ENCODE measurements at places on chromosomes 3 and 15.
A peak's percentile ranks its signal among the peaks of the same experiment; 100 is the strongest.

GRCh38 chr3:89983449-89983848, 876.0 kb downstream of the EPHA3 start:
- DNase-seq, result no peak

DNA sequence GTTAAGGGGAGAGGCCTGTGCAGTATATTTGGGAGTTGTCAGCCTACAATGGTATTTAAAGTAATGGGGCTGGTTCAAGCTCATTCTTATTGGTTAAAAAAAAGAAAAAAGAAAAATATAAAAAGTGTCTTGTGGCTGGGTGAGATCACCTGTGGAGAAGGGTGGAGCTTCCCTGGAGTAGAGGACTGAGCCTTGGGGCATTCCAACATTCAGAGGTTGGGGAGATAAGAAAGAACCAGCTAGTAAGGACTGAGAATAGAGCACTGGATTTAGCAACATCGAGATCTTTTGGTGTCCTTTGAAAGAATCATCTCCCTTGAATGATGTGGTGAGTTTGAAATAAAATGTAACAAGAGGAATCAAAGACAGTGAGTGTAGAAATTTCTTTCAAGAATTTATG, 5.2 kb downstream of the SLC49A4 start:
- DNase-seq, result no peak

- no peak for DNase-seq
Observed at GRCh38 chr3:128605091-128606046, 45.2 kb downstream of the RPN1 start.

GRCh38 chr15:80418892-80419537, 14.8 kb downstream of the ARNT2 start:
- DNase-seq, result peak; percentile 48

DNA sequence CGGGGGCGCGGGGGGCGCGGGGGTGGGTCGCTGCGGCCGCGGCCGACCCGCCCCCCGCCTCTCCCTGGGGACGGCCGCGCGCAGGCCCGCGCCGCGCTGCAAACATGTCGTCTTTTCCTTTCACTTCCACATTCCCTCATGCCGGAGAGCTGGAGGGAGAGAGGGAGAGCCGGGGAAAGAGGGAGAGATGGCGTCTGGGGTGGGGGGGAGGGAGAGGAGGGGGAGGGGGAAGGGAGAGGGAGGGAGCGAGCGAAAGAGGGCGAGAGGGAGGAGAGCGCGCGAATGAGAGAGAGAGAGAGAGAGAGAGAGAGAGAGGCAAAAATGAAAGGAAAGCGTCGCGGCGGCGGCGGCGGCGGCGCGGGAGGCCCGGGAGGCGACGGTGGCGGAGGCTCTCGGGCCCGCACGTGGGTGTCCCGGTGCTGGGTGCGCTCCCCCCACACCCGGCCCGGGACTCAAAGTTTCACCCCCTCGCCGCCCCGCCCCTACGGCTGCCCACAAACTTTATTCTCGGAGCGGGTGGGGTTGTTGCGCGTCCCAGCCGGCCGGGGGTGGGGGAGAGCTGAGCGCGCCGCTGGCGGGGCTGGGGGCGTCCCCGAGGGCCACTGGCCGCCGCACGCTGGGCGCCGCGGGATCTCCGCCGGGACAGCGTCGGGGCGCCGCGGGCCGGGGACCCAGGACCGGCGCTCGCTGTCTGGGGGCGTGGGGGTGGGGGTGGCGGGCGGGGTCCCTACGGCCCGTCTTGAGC, 731 bp downstream of the ZNF710 start:
- peak; percentile 76 for DNase-seq

DNA sequence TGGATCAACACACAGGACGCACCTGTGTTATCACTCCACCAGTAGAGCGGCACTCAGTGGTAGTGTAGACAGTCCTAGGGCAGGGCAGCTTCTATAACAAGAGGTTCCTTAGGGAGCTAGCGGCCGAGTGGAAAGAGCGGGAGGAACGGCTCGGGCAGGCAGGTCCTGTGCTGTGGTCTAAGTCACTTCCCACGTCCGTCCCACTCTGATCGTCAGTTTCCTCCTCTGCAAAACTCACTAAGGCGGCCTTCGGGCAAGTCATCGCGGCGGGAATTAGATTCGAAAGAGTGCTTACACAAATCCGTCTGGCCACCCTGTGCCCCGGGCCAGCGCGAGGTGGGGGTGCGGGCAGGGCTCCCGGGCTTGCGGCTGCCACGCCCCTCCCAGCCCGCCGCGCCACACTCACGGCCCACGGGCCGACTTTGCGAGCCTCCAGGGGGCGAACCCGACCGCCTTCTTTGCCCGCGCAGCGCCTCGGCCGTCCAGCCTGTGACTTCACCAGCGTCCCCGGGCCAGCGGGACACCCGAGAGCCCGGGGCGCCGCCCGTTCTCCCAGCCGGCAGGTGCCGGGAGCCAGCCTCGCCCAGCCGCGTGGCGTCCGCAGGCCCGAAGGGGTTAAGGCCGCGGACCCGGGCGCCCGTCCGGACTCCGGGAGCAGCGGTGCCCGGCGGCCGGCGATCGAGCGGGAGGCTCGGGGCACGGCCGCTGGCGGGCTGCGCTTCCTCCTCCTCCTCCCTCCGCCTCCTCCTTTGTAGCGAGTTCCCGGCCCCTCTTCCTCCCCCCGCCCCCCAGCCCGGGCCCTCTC, 416 bp upstream of the CORO2B start:
- peak; percentile 52 for DNase-seq

DNA sequence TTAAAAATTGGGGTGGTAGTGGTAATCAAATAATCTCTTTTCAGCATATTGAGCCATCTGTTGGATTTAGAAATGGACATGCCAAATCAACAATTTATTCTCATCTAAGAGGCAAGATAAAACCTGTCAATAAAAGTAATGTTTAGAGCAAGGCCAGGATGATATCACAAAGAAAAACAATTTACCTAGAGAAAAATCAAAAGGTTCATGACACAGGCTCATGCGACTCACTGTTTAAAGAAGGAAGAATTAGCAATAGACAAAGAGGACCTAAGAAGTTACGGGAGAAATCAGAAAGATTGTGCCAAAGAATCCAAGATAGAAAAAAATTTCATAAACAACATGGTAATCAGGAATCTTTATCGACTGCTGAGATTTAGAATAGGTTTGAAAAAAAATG, 868.5 kb upstream of the GBE1 start:
- DNase-seq, result no peak

DNA sequence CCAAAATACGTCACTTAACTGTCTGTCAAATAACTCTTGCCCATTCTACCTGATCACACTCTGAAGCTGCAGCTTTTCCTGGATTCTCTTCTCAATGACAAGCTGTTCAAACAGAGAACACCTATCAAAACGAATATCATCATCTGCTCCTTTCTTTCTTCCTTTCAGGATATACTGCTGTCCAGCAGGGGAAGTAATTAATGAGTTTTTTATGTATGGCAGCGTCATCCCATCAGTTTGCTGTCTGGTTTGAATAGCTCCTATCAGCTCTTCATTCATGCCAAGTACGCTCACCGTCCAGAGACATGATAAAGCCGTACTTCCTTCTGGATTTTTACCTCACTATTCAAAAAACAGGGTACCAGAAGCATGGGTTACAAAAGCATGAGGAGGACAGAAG, at the start of gene CHRM5:
CHRM5 (plus strand) TSS at position 274 of the 400 bp plus-strand sequence. CDS start 94,221 bp downstream, outside the sequence.
- no peak for DNase-seq

Data from RPMI8226 (cell line).